Amniotic epithelial cell (primary cell): ENCODE measurements at places on chromosomes 11 and 22.

DNA sequence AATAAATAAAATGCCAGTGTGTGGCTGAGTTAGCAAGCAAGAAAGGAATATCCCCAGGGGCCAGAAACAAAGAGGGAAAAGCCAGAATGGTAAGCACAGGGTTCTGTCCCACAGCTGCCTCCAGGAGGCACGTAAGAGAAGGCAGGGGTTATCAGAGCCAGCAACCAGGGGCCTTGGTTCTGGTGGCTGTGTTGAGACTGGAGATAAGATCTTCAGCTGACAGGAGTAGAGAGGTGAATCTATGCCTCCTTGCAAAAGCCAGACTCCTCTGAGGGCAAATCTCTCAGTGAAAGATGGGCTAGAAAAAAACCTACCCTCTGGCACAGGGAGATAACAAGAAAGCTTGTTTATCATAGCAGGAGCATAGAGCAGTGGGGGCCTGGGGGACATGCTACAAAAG lies 29.8 kb upstream of the NFAM1 start:
- DNase-seq, result no peak

- DNase-seq, result no peak
Measured at GRCh38 chr11:105507496-105508254, 102.2 kb upstream of the GRIA4 start.

DNA sequence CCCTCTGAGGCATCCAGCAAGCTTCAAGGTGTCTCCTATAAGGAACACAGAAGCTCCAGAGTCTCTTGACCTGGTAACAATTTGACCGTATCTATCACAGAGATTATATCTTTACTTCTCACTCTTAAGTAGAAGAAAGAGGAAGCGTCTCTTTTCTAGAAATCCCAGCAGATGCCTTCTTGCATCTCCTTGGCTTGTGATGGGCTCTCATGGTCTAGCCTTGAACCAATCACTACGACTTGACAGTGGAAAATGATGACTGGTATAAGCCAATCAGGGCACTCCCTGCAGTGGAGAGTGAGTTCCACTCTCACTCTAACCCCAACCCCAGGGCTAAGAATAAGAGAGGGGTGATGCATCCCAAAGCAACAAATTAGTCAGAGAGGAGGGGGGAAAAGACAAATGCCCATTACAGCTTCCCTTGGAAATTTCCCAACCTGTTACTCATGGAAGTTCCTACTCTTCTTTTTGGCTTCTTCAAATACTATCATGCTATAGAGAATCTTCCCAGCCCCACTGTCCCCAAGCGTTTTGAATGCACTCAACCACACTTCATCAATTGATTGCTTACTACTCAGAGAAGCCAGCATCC lies 293.5 kb downstream of the MN1 start:
- peak; percentile 29 for DNase-seq

GRCh38 chr22:37326726-37327125 lies 44.4 kb downstream of the CYTH4 start:
- DNase-seq, result no peak

- DNase-seq, result no peak
Measured at GRCh38 chr11:118200901-118201680, 23.7 kb downstream of the JAML start.

- no peak for DNase-seq
Measured at GRCh38 chr22:49968313-49968830, 7.8 kb downstream of the PIM3 start.

DNA sequence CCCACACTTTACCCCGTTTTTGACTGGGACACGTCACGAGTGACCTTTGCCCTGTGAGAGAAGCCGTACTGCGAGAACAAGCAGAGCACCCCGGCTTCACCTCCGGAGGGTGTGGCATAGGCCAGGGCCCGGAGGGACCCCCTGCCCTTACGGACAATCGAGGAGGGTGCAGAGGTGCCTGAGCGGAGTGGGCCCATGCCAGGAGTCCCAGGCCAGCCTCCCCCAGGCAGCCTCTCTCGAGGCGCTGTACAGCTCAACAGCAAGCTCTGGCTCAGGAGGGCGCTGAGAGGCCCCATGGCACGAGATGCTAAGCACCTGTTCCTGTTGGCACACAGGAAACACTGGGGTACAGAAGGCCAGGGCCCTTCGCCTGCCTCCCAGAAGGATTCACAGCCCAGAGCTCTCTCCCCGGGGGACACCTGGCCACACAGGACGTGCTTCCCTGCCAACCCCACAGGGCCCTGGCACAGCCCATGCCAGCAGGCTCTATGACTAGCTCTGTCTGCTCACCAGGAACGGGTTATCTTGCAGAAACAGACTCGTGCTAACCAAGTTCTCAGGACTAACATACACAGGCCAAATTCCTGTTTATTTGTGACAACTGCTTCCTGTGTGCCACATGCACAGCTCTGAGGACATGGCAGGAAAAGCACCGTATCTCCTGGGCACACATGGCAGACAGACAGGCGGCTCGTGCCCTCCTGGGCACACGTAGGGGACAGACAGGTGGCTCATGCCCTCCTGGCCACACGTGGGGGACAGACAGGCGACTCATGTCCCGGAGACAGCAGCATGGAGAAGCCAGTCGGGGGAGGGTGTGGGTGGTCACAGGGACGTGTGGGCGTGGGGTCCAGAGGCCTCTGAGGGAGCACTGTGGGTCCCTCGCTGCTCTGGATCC lies 11.6 kb downstream of the TOLLIP start:
- no peak for DNase-seq

DNA sequence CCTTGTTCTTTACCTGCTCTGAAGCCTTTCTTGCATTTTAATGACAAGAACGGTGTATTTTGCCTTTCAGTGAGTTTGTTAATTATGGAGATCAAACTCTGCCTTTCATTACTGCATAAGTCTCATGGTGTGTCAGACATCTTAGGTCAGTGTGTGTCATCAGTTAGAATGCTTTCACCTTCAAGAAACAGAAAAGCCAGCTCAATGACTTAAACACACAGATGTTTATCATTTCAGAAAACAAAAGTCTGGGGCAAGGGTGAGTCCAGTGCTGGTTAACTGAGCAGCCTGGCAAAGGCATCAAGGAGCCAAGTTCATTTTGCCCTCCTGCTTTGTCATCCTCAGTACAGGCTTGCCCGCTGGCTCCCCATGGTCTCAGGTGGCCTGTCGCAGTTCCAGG lies 54.5 kb downstream of the PACS1 start:
- DNase-seq, result peak; percentile 78

DNA sequence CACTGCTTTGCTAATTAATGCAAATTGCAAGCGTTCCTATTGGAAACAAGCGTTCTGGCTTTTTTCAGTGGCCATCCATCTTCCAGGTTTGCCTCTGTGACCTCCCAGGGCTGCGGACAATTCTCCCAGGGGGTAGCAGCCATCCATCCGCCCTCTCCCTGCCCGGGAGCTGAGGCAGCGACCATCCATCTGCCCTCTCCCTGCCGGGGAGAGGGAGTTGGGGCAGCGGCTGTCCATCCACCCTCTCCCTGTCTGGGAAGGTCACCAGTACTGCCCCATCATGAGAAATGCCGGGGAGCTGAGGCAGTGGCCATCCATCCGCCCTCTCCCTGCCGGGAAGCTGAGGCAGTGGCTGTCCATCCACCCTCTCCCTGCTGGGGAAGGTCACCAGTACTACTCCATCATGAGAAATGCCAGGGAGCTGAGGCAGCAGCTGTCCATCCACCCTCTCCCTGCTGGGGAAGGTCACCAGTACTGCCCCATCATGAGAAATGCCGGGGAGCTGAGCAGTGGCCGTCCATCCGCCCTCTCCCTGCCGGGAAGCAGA lies 394.7 kb downstream of the BRD1 start:
- no peak for DNase-seq

DNA sequence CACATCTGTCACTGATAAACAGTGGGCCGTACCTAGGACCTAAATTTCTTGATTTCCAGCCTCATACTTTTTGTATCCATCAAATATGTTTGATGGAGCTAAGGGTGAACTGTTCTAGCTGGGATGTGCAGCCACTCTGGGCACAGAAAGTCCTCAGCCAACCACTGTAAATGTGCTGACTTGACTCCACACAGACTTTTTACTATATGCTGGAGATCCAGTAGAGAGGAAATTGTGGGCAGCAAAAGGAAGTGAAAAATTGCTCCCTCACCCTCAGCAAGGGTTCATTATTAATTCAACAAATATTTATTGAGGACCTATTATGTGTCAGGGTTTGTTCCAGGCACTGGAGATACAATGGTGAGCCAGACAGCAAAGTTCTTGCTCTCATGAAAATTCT lies 54.2 kb upstream of the AMPD3 start:
- DNase-seq, result no peak
